ENCODE measurements at places on chromosomes 1 and 21. TPM values are rescaled to one million over a fixed set of nuclear protein-coding genes. Genes with fewer than 3 reads are reported as not detected.

GRCh38 chr1:81513796-81514354, 286.9 kb upstream of the ADGRL2 start:
- DNase-seq: no peak

DNA sequence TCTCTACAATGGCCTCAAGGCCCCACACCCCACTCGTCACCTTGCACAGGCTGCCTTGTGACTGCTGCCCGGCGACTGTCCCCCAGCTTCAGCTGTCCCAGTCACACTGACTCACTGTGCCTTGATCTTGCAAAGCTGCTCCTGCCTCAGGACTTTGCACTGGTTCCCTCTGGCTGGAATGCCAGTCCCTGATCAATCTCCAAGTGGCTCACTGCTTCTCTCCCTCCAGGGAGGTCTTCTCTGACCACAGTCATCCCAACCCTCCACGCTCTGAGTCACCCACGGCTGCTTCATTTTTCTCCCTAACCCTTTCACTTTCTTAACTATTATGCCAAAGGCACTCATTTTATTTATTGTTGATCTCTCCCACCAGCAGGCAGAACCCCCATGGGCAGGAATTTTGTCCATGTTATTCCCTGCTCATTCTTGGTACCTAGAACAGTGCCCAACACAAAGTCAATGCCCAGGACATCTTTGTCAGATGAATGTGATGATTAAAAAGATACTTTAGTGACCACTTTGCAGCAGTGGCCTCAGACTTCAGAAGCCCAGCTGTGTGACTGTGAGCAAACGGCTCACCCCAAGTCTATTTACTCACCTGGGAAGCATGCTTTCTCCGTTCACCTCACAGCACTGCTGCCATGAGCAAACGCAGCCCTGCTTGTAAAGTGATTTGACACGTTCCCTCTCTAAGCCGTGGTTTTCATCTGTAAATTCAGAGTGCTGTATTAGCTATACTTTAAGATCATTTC, 53.4 kb downstream of the ZBTB18 start:
- DNase-seq: no peak

Gene PLEKHG5
- 77.7 TPM for total RNA-seq

DNA sequence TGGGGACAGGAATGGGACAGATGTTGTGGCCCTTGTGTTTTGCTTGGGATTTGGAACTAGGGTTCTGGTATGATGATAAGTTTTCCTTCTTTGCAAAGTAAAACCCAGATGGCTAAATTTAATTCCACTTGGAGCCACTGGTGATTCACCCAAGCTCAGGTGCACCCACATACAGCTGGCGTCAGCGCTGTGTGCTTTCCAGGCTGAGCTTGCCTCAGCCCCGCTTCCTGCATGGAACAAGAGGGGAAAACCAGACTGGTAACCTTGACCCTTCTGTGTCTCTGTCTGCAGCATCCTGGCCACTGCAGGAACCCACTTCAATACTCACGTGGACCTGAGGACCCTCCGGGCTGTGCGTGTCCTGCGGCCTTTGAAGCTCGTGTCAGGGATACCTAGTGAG, 94.2 kb downstream of the CACNA1E start:
- DNase-seq: no peak

- DNase-seq: no peak
Measured at GRCh38 chr1:223831755-223832636, 13.8 kb downstream of the TP53BP2 start.

Gene PACC1
- total RNA-seq: 6.7 TPM

DNA sequence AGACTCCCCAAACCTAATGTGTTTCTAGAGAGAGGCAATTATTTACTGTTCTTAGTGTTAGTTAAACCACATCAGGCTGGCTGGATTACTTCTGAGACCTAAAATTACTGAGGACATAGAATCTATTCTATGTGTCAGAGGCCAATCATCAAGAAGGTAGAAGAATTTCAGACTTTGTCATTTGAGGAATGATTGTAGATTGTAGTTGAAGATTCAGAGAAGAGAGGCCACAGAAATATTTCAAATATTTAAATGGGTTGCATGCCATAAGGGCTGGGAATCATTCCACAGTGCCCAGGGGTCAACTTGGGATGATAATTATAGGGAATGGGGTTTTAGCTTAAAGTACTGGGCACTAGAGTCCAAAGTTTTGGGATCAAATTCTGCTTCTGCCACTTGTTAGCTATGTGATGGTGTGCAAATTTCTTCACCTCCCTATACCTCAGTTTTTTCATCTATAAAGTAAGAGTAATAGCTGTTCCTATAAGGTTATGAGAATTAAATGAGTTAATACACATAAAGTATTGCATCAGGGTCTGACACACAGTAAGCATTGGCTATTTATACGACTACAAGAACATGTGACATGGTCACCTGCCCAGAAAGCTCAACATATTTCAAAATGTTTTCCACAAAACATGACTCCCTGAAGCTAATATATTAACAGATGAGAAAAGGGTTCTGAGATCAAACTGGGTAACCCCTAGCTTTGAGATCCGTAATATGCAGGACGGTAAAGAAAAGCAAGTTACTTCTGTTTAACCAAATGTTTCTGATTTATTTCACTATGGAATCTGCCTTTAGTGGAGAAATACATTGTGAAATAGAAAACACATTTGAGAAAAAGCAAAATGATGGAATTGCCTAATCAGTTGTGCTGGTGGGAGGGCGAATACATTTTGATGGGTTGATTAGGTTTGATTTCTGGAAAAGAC, 69.7 kb upstream of the SPAG17 start:
- no peak for DNase-seq

- DNase-seq: no peak
Measured at GRCh38 chr21:36545776-36546511, 66.0 kb upstream of the CLDN14 start.

- no peak for DNase-seq
Measured at GRCh38 chr1:198904321-198904720, 265.5 kb downstream of the PTPRC start.

Gene BATF3
- 6.5 TPM for total RNA-seq

Gene DIRAS3
- total RNA-seq: 2.2 TPM

Gene AMPD1
- total RNA-seq: not detected

Gene ADAMTS4
- 75.9 TPM for total RNA-seq

- DNase-seq: no peak
Measured at GRCh38 chr1:24052220-24052619, 59.7 kb downstream of the MYOM3 start.
